Stromal cell of bone marrow (primary cell): ENCODE measurements at places on chromosomes 2 and 18.

GRCh38 chr2:64143169-64144056, 807 bp downstream of the PELI1 start:
- DNase-seq: no peak

- DNase-seq: no peak
Measured at GRCh38 chr2:205934443-205934842, 151.5 kb downstream of the INO80D start.

GRCh38 chr2:24485197-24485596, 5.9 kb upstream of the NCOA1 start:
- no peak for DNase-seq

- DNase-seq: no peak
Measured at GRCh38 chr2:237765875-237766274, 32.7 kb upstream of the RBM44 start.

GRCh38 chr2:151337643-151338042, 19.7 kb upstream of the TNFAIP6 start:
- DNase-seq: peak; percentile 58

DNA sequence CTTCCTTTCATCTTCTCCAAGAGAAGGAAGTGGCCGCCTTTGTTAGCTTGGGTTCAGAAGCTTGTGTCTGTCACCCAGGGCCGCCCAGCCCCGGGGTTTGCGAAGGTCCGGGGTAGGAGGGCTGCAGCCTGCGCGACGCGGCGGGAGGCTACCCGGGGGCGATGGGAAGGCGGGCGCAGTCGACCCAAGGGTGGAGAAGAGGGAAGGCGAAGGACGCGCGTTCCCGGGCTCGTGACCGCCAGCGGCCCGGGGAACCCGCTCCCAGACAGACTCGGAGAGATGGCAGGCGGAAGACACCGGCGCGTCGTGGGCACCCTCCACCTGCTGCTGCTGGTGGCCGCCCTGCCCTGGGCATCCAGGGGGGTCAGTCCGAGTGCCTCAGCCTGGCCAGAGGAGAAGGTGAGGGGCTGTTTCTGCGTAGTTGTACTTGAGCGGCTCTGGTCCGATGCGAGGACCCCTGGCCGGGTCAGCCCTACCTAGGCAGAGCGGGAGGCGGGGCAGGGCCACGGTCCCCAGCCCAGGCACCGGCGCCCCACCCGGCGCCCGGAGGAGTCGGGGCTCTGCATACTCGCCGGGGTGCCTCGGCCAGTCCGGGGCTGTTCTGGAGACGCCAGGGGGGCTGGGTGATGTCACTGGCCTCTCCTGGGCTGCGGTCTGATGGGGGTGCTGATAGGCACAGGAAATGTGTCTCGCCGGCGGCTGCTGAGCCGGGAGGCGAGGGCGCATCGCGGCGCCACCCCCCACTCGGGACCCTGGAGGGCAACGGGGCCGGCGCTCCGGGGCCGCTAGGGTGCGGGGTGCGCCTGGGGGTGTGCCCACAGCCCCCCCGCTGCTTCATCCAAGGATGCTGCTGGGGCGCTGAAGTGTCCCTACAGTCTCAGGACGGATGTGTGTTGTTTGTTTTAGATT, at the start of gene QPCT:
TSS of gene QPCT (plus strand) at position 178 of the 909 bp plus-strand sequence. CDS start at position 280, 102 bp downstream.
- no peak for DNase-seq

GRCh38 chr2:190005513-190005912, 57.0 kb downstream of the MSTN start:
- DNase-seq: no peak

GRCh38 chr2:46497766-46498165, 18.4 kb downstream of the TMEM247 start:
- DNase-seq: no peak

GRCh38 chr2:31828891-31829290, 181.9 kb downstream of the MEMO1 start:
- no peak for DNase-seq

GRCh38 chr18:63892566-63892965, 5.1 kb downstream of the SERPINB2 start:
- DNase-seq: no peak

DNA sequence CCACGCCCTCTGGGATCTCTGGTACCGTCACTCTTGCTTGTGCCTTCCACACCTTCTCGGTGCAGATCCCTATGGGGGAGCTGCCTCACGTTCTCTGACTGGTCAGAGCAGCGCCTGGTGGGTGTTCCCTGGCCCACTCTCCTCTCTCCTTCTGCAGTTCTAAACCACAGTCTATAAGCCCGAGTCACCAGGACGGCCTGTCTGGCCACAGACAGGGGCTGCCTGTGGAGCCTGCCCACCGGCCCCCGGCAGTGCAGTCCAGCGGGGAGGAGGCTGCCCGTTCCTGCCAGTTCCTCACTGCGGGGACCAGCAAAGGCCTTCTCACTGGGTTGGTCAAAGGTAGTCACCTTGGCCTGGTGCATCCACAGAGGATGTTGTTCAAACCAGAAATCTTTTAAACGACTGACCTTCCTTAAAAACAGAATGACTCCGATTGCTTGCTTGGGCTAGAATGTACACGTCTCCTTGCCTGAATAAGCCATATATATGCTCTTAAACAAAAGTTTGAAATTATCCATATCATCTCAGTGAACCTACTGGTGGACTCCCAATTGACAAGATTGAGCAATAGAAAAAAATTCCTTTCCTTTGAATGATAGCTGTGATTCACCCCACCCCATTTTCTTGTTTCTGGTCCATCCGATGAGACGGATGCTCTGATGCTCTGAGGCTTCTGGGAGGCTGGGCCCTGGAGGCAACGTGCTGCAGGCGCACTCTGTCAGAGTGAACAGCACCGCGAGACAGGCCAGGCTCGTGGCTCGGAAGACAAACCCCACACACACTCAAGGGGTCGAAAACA, 61.2 kb downstream of the RALBP1 start:
- DNase-seq: no peak

DNA sequence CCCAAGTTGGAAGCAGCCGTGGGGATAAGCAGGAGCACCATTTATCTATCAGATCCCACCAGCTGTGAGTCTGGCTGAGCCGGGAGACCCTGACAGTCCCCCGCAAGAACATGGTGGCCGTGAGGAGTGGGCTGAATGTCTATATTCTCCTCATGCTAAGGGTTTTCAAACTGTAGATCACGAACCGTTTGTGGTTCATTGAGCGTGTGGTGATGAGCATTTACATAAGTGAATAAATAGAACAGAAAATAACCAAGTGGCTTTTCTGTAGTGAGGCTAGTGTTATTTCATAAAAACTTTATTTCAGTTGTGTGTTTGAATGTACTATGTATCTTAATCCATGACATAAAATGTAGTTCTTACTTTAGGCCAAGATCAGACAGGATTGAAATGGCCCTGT, 190.2 kb upstream of the APCDD1 start:
- DNase-seq: no peak

DNA sequence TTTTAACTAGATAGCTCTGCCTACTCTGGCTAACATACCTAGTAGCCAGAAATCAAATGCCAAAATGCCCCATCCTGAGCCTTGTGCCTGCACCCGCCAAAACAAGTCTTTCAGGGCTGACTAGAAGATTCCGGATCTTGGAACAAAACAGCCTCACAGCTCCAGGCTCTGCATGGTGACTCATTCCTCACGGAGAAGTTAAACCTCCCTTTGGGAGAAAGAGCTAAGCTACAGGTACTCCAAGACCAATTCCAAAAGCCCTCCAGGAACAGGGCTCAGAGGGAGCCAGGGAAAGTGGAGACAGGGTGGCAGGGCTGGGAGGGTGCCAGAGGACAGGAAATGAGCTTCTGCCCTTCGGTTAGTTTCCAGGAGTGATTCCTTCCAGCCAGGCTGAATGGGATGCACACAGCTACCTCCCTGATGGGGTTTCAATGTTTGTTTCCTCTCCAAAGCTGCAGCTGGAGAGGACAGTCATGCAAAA, 295.6 kb downstream of the TNS1 start:
- peak; percentile 60 for DNase-seq

GRCh38 chr2:204885747-204886146, 340.5 kb downstream of the PARD3B start:
- no peak for DNase-seq

GRCh38 chr2:102619414-102620319, at the start of gene SLC9A2:
Gene SLC9A2 (plus strand): TSS chr2:102619553. CDS start chr2:102619849, 296 bp downstream.
- no peak for DNase-seq
